ENCODE measurements at places on chromosomes 1 and 21. TPM values are rescaled to one million over a fixed set of nuclear protein-coding genes. Genes with fewer than 3 reads are reported as not detected.

AMY1A gene
- not detected for total RNA-seq

E2F2 gene
- total RNA-seq = 2.4 TPM

BMP8B gene
- total RNA-seq = 5.2 TPM

ANXA9 gene
- 0.80 TPM for total RNA-seq

NEK2 gene
- total RNA-seq = 37.0 TPM

SLAMF6 gene
- not detected for total RNA-seq

KPRP gene
- total RNA-seq = not detected

ANGPTL1 gene
- not detected for total RNA-seq

TRAF3IP3 gene
- total RNA-seq = not detected

PTPRC gene
- total RNA-seq = not detected

TAL1 gene
- total RNA-seq = not detected

NBPF20 gene
- 2.8 TPM for total RNA-seq

All from A549 treated with AZD2906 at 1 μM for 4 hours (cell line).